ENCODE measurements at places on chromosomes 11 and 22. TPM values are rescaled to one million over a fixed set of nuclear protein-coding genes. Genes with fewer than 3 reads are reported as not detected.

Gene OR51E2
- not detected for total RNA-seq

Gene MMP12
- total RNA-seq = not detected

Gene KLHDC7B
- total RNA-seq = 12.0 TPM

Gene TMEM86A
- total RNA-seq = 0.26 TPM

- no peak overlapping the region for H3K4me3 ChIP-seq
- H3K4me1 ChIP-seq = peaks cover 2% of the 10 kb centered on the region
- no peaks in the 10 kb centered on the region for H3K36me3 ChIP-seq
- no peak overlapping the region for H3K27ac ChIP-seq
- peaks cover 5% of the 10 kb centered on the region for H3K27me3 ChIP-seq
Measured at GRCh38 chr11:32852207-32852606, 22.5 kb downstream of the PRRG4 start.

- peak; percentile 89 for DNase-seq
- no peak overlapping the region for H3K27ac ChIP-seq
- no peaks in the 10 kb centered on the region for H3K36me3 ChIP-seq
- H3K4me3 ChIP-seq = peak overlapping the region; percentile 71
- H3K4me1 ChIP-seq = peaks cover 15% of the 10 kb centered on the region
Measured at GRCh38 chr22:45268958-45269844, 15.5 kb upstream of the UPK3A start.

DNA sequence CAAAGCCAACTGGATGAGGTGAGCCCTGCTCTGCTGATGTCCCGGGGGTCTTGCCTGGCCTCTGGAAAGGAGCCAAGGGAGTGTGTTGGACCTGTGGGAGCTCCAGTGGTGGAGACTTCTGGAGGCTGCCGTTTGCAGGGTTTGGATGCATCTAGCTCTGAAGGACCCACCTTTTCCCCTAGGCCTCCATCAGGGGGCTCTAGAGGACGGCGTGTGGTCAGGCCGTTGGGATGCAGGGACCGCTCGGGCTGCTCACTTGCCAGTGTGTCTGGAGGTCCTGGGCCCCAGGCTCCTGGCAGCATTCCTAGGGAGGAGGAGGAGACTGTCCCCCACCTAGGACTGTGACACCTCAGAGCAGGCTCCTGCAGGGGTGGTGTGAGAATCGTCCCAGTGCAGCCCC lies 58.3 kb downstream of the PRDM11 start:
- H3K27me3 ChIP-seq = no peaks in the 10 kb centered on the region
- H3K27ac ChIP-seq = no peak overlapping the region
- DNase-seq = no peak
- H3K4me3 ChIP-seq = no peak overlapping the region
- H3K4me1 ChIP-seq = peaks cover 9% of the 10 kb centered on the region

GRCh38 chr11:31819621-31820437 lies 8.7 kb upstream of the PAX6 start:
- no peak for DNase-seq
- peaks cover 4% of the 10 kb centered on the region for H3K36me3 ChIP-seq
- H3K27ac ChIP-seq = no peak overlapping the region
- H3K27me3 ChIP-seq = peaks cover 77% of the 10 kb centered on the region
- no peak overlapping the region for H3K4me3 ChIP-seq

GRCh38 chr11:9385327-9385899 lies 961 bp downstream of the IPO7 start:
- H3K36me3 ChIP-seq = peaks cover 29% of the 10 kb centered on the region
- no peak for DNase-seq
- peaks cover 35% of the 10 kb centered on the region for H3K4me1 ChIP-seq
- H3K27me3 ChIP-seq = no peaks in the 10 kb centered on the region

- H3K27me3 ChIP-seq = no peaks in the 10 kb centered on the region
- no peak overlapping the region for H3K4me3 ChIP-seq
- no peak overlapping the region for H3K27ac ChIP-seq
- H3K36me3 ChIP-seq = peaks cover 12% of the 10 kb centered on the region
- DNase-seq = no peak
- H3K4me1 ChIP-seq = peaks cover 43% of the 10 kb centered on the region
Measured at GRCh38 chr22:35332278-35332677, 32.6 kb downstream of the TOM1 start.

- peaks cover 26% of the 10 kb centered on the region for H3K4me1 ChIP-seq
- H3K27ac ChIP-seq = no peak overlapping the region
- peaks cover 49% of the 10 kb centered on the region for H3K36me3 ChIP-seq
- H3K4me3 ChIP-seq = no peak overlapping the region
- H3K27me3 ChIP-seq = no peaks in the 10 kb centered on the region
Measured at GRCh38 chr22:37690901-37691504, 4.9 kb downstream of the NOL12 start.

- peaks cover 82% of the 10 kb centered on the region for H3K36me3 ChIP-seq
- peak overlapping the region; percentile 84 for H3K4me3 ChIP-seq
- H3K27ac ChIP-seq = peak overlapping the region; percentile 96
- no peak for DNase-seq
Measured at GRCh38 chr11:67435727-67436458, 1.6 kb downstream of the PTPRCAP start.

GRCh38 chr11:17596310-17596669 lies 49.2 kb downstream of the OTOG start:
- no peak overlapping the region for H3K27ac ChIP-seq
- no peak overlapping the region for H3K4me3 ChIP-seq
- H3K36me3 ChIP-seq = no peaks in the 10 kb centered on the region
- H3K27me3 ChIP-seq = peaks cover 10% of the 10 kb centered on the region
- DNase-seq = no peak

DNA sequence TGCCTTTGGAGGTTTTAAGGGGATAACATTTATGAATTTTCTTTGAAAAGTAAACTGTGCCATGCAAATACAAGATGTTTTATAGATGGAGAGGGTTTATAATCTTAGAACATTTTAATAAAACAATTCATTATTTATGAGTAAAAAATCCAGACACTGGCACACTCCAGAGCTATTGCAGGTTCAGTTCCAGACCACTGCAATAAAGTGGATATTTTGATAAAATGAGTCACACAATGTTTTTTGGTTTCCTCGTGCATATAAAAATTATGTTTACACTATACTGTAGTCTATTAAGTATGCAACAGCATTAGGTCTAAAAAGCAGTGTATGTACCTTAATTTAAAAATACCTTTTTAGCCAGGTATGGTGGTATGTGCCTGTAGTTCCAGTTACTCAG lies 146.2 kb upstream of the ZBED5 start:
- no peak overlapping the region for H3K27ac ChIP-seq
- H3K4me1 ChIP-seq = no peaks in the 10 kb centered on the region
- peaks cover 46% of the 10 kb centered on the region for H3K27me3 ChIP-seq
- no peak overlapping the region for H3K4me3 ChIP-seq
- no peak for DNase-seq

DNA sequence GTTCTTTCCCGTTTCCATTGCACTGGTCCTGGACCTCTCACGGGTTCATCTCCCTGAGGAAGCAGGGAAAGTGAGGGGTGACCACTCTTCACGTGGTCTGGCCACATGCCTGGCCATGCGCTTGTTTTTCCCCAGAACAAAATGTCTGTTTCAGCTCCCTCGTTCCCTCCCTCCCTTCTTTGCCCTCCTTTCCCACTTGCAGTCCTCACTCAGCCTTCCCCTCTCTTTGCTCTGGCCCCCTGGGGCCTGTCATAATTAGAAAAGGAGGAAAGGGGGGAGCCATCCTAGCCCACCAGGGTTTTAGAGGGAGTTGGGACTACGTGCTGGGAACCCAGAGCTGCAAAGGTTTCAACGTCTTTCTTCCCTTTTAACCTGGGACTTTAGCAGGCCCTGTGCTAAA lies 52.8 kb upstream of the CADM1 start:
- no peaks in the 10 kb centered on the region for H3K4me1 ChIP-seq
- H3K36me3 ChIP-seq = no peaks in the 10 kb centered on the region

GRCh38 chr22:30221121-30221992 lies 25.2 kb downstream of the LIF start:
- no peaks in the 10 kb centered on the region for H3K27me3 ChIP-seq
- peak; percentile 92 for DNase-seq
- peaks cover 9% of the 10 kb centered on the region for H3K36me3 ChIP-seq

- no peak overlapping the region for H3K4me3 ChIP-seq
- peaks cover 2% of the 10 kb centered on the region for H3K4me1 ChIP-seq
- H3K36me3 ChIP-seq = peaks cover 7% of the 10 kb centered on the region
Measured at GRCh38 chr11:46987183-46987582, 50.6 kb downstream of the CSTPP1 start.

GRCh38 chr22:48051796-48052620 lies 1289.6 kb downstream of the TBC1D22A start:
- no peak overlapping the region for H3K4me3 ChIP-seq
- H3K27ac ChIP-seq = no peak overlapping the region
- H3K27me3 ChIP-seq = peaks cover 5% of the 10 kb centered on the region
- no peak for DNase-seq

DNA sequence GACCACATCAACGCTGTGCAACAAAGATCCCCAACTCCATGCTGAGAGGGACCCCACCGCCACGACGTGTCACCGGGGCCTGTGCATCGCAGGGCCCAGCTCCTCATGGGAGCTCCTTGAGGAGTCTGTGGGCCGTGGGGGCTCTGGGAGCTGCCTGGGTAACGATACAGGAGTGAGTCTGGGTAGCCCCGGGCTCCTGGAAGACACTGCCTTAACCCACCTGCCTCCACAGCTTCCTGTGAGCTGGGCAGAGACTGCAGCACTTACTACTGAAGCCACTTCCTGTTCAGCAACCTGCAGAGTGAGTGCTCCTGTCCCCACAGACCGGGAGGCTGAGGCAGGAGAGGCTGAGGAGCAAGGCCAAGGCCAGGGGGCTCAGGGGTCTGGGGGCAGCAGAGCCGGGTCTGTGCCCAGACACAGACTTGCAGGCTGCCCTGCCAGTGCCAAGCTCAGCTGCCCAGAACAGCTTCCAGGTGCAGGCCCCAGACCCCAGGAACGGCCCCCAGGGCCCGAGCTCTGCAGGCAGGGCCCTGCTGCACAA lies 226.7 kb downstream of the BRD1 start:
- H3K27ac ChIP-seq = peak overlapping the region; percentile 82
- peaks cover 10% of the 10 kb centered on the region for H3K36me3 ChIP-seq
- DNase-seq = peak; percentile 54
- H3K27me3 ChIP-seq = no peaks in the 10 kb centered on the region
- H3K4me3 ChIP-seq = no peak overlapping the region
